ENCODE measurements at places on chromosomes 3 and 15. TPM values are rescaled to one million over a fixed set of nuclear protein-coding genes. Genes with fewer than 3 reads are reported as not detected.

The MAN2C1 gene
- 181 TPM for total RNA-seq

The MUC13 gene
- not detected for total RNA-seq

The ZNF502 gene
- total RNA-seq = 2.0 TPM

- DNase-seq = no peak
Measured at GRCh38 chr3:10999221-11000107, 6.9 kb downstream of the SLC6A1 start.

DNA sequence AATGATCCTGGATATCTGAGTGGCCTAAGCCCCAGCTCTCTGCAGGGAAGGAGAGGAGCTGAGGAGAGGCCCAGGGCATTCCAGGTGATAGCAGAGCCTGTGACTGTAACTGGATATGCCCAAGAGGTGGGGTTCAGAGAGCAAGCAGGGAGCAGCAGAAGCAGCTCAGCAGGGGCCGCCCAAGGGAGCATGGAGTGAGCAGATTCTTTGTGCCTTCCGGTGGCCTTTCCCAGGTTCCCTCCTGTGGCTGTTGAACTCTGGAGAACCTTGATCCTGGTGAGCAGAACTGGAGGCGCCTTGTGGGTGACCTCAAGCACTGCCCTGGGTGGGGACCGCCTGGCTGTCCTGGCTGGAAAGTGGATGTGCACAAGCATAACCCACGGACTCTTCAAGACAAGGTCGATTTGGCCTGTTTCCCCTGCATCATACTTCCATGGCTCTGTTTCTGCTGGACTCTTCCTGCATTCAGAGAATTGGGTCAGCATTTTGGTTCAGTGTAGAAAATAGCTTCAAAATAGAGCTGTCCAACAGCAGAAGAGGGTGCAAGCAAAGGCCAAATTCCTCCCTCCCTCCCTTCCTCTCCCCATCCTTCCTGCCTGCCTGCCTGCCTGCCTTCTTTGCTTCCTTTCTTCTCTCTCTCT, 76.1 kb downstream of the ARNT2 start:
- no peak for DNase-seq

DNA sequence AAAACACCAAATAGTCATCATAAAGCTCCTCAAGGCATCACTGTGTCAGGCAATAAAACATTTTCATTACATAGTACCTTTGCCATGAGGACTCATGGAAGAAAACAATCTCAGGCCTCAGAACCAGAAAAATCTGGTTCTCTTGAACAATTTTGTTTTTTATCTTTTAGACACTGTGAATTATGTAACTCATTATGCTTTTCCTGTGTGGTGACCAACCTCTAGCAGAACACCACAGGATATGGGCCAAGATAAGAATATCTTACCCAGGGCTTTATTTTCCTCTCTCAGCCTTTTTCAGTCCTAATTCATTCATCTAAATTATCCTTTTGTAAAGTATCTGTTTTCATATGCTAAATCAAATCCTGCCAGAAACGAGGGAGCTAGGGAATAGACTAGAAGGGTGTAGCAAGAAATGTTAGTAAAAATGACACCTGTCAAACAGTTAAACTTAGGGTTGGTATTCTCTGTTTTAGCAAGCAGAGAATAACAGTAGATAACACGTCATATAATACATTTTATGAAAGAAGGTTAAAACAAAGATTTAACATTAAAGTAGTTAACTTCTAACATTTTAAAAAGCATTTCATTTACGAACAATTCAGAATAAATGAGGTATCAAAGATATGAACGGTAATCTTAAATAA, 111.1 kb downstream of the FBXL22 start:
- no peak for DNase-seq

DNA sequence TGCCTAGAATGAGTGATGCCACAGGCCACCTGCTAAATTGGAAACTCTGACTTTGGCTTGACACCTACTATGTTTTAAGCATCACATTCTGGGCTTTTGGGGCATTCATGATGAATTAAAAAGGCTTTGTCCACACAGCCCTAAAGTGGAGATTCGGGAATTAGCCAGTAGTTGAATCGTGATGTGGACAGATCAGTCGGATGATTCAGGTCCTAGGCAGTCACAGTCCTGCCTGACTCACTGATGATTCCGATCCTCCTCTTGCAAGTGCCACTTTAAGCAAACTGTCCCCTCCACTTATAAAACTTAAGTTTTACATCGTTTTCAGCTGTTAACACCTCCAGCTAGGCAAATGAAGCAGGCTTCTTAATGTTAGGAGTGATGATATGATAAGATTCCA, 75.3 kb downstream of the SYNPR start:
- DNase-seq = no peak
